Cortex of kidney (tissue), 1 donor: ENCODE measurements at places on chromosomes 11 and 22.

DNA sequence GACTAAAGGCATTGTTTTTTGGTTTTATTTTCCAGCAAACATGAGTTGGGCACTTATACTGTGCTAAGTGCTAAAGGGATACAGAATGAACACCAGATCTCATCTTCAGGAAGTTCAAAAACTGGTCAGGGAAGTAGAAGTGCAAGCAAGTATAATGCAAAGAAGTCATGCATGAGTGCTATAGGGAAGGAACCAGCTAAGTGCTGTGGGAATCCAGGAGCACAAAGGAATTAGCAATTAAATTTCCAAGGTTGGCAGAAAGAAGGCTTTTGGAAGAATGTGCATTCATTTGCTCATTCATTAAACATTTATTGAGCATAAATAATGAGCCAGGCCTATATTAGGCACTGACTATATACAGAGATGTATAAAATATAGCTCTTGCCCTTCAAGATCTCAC, 143.7 kb upstream of the ARHGAP42 start:
- no peak for DNase-seq

DNA sequence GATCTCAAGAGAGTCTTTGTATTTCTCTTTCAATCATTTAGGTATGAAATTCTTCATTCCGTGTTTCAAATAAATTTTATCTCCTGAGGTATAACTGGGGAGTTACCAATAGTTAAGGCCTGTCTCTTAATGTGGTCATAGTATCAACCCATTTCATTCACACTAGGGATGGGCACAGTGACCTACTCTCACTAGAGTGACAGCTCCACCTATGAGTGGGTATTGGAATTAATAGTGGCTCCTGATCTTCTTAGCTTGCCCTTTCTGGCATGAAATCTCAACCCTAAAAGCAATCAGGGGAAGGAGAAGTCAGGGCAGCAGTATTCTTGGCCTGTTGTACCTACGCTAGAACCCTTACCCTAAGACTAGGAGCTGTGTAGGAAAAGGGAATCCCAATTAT, 507.7 kb downstream of the FAM181B start:
- no peak for DNase-seq

DNA sequence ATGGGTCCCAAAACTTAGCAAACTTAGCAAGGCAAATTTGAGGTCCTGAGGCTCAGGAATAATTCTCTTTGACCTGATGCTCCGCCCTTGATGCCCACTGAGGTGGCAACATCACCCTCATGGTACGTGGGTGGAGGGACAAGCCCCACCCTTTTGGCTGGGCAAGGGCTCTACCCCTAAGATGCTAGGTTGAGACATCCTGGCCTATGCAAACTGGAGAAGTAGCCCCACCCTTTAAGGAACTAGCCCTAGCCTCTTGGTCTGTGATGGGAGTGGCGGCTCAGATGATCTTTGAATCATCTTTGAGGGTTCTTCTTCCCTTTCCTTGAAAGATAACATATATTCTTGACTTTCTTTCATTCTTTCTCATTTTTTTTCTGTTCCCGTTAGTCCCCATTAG, 32.9 kb downstream of the CABIN1 start:
- no peak for DNase-seq

DNA sequence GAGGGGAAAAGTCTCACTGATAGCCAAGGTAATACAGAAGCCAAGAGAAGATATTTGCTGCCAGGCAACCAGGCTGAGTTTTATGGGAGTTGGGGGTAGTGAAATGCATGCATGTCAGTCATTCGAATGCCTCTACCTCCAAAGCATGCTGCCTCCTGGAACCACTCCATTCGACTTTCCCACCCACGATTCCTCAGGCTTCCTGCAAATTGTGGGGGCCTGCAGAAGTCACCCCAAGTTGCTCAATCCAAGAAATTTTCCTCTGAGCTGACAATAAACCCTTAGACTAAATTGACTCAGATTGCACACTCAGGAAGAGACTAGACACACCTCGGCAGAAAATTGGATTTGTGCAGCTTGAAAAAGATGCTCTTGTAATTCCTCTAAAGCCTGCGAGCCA, 73.6 kb upstream of the GRK3 start:
- no peak for DNase-seq

- DNase-seq, result no peak
Observed at GRCh38 chr11:60890696-60891095, 15.7 kb downstream of the PRPF19 start.

DNA sequence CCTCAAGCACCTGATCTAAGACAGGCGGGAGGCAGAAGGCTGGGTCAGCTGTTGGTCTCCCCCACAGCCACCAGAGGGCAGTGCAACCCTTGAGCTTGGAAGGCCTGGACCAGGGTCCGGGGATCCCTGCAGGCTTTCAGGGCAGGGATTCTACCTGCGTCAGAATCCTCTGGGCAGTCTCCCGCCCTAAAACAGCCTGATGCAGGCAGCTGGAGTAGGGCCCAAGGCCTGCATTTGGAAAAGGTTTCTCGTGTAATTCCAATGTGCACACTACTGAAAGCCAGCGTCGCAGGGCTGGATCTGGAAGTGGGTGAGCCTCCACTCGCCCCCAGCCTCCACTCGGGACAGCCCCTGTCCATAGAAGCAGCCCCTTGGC, 31.8 kb downstream of the BID start:
- DNase-seq, result no peak

GRCh38 chr11:116731097-116731761, 41.6 kb downstream of the BUD13 start:
- no peak for DNase-seq
